Testis (tissue), 5 donors: ENCODE measurements at places on chromosomes 2 and 18. TPM values are rescaled to one million over a fixed set of nuclear protein-coding genes. Genes with fewer than 3 reads are reported as not detected.

The GALNT13 gene
- 0.92 TPM for polyA plus RNA-seq

The CCDC121 gene
- 40.5 TPM for polyA plus RNA-seq

The C1QL2 gene
- polyA plus RNA-seq, result not detected

The SCYGR4 gene
- polyA plus RNA-seq, result not detected

The PLEKHM3 gene
- polyA plus RNA-seq, result 12.5 TPM

The NEB gene
- polyA plus RNA-seq, result 18.6 TPM

The FOXI3 gene
- polyA plus RNA-seq, result 0.84 TPM

The TBR1 gene
- polyA plus RNA-seq, result 0.92 TPM

The AGXT gene
- 0.51 TPM for polyA plus RNA-seq

The MAP2 gene
- polyA plus RNA-seq, result 15.6 TPM

The GREB1 gene
- polyA plus RNA-seq, result 29.8 TPM

The LBX2 gene
- polyA plus RNA-seq, result 0.33 TPM

The TANK gene
- 34.7 TPM for polyA plus RNA-seq

The SFT2D3 gene
- polyA plus RNA-seq, result 7.4 TPM

The CFC1 gene
- polyA plus RNA-seq, result not detected

The DNAJB2 gene
- 152 TPM for polyA plus RNA-seq

The HAAO gene
- polyA plus RNA-seq, result 6.0 TPM

The KATNAL2 gene
- 36.2 TPM for polyA plus RNA-seq

The NCKAP5 gene
- 3.0 TPM for polyA plus RNA-seq

The LCT gene
- polyA plus RNA-seq, result 0.22 TPM

The GALNT5 gene
- 0.45 TPM for polyA plus RNA-seq

The PRADC1 gene
- 47.1 TPM for polyA plus RNA-seq

The TGFA gene
- 5.1 TPM for polyA plus RNA-seq

The ELOA2 gene
- 8.0 TPM for polyA plus RNA-seq

The LMAN2L gene
- polyA plus RNA-seq, result 25.2 TPM

The DNAJC5G gene
- polyA plus RNA-seq, result 65.0 TPM

The REG3A gene
- not detected for polyA plus RNA-seq

The RGPD3 gene
- polyA plus RNA-seq, result 5.3 TPM

The RFTN2 gene
- polyA plus RNA-seq, result 19.8 TPM

The CNGA3 gene
- 1.5 TPM for polyA plus RNA-seq

The VWC2L gene
- polyA plus RNA-seq, result 0.13 TPM

The ABCB11 gene
- 16.1 TPM for polyA plus RNA-seq

The CDH2 gene
- 98.6 TPM for polyA plus RNA-seq

The RGPD4 gene
- polyA plus RNA-seq, result 2.7 TPM

The TMSB10 gene
- 1,824 TPM for polyA plus RNA-seq

The TEKT4 gene
- 25.3 TPM for polyA plus RNA-seq
